Activated T-helper 1 cell treated with anti-CD3 and anti-CD28 coated beads, Interleukin-2, amount 50 U/mL, for 16 hours (primary cell): ENCODE measurements at places on chromosomes 11 and 22.

- no peak for DNase-seq
These were observed 24.6 kb downstream of the OR2AG2 start for GRCh38 chr11:6747097-6747668.

- DNase-seq = no peak
These were observed 37.4 kb downstream of the CSRP3 start for GRCh38 chr11:19164230-19164855.

DNA sequence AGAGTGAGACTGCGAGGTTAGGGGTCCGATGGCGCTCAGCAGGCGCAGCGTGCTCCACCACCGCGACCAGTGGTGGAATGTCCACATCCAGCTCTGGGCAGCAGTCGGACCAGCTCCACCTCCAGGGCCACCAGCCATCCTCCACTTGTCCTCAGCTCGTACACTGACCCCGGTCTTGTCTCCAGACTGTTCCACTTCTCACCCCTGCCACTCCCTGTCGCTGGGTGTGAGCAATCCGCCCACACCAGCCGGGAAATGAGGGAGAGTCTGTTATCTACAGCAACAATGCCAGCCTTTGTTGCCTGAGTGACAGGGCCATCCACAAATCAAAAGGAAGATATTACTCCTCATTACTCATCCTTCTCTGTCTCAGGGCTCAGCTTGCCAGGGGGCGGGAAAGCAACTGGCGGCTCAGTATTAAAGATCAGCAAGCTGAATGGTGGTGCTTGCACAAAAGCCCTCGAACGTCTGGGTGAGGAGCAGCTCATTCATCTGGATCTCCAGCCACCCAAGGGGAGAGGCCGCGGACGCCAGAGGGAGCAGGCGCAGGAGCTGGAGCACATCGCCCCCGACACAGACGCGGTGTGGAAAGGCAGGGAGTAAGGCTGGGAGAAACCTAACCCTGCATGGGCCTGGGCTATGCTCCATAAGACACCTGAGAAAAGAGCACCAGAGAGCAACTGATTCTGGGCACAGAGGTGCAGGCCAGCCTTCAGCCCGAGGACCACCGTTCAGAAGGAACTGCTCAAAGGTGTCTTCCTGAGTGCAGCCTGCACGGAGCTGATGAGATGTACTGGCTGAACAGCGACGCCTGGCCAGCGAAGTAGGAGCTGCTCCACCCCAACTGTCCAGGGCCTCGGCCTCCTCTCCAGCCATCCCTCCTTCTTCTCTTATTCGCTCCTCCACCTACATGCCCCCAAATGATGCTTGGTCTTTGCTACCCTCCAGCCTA is 21.9 kb downstream of the IGSF9B start:
- DNase-seq = no peak

- DNase-seq = no peak
These were observed 526.0 kb downstream of the ETS1 start for GRCh38 chr11:128061281-128061871.

- DNase-seq = no peak
These were observed 27.1 kb downstream of the KCNQ1OT1 start for GRCh38 chr11:2672553-2673249.

- DNase-seq = no peak
These were observed 1116.0 kb downstream of the TBC1D22A start for GRCh38 chr22:47878460-47878859.

- no peak for DNase-seq
These were observed 38.3 kb upstream of the NNMT start for GRCh38 chr11:114257621-114258558.

GRCh38 chr11:116412118-116412889 is 360.5 kb downstream of the BUD13 start:
- no peak for DNase-seq

DNA sequence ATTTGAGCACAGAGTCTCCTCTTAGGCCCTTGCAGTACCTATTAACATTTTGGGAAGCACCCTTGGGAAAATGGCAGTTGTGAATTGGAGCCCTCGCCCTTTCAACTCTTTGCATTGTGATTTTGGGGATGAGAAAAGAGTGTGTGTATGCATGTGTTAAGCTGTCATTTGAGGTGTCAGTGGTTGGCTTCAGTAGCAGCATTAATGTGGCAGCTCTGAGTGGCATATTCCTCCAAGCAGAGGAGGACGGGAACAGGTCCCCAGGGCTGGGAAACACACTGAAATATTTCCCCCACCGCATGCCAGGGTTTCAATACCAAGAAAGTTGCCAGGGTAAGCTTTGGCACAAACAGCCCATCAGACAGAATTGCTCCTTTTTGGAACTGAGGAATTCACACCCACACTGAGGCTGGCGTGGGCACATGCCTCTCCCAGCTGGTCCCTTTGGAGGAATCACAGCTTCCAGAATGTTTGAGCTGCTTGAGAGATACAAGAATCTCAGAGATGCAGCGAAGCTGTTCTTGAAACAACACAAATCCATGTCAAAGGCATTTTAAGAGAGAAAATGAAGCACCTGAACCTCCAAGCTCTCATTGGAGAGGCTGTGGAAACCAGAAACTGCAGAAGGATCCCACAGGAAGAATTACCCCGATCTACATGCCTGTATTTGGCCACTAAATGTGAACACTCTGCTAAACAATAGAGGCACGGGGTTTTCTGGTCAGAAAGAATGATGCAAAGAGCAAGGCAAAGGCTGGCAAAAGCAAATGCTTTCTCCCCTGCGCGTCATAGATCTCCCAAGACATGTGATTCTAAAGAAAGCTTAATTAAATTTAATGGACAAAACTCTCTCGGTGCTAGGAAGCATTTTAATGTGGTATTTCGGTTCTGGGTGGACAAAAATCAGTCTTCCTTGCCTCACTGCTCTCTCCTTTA is 67.2 kb upstream of the RCN1 start:
- no peak for DNase-seq

GRCh38 chr11:116396331-116396730 is 376.5 kb downstream of the BUD13 start:
- DNase-seq = no peak

DNA sequence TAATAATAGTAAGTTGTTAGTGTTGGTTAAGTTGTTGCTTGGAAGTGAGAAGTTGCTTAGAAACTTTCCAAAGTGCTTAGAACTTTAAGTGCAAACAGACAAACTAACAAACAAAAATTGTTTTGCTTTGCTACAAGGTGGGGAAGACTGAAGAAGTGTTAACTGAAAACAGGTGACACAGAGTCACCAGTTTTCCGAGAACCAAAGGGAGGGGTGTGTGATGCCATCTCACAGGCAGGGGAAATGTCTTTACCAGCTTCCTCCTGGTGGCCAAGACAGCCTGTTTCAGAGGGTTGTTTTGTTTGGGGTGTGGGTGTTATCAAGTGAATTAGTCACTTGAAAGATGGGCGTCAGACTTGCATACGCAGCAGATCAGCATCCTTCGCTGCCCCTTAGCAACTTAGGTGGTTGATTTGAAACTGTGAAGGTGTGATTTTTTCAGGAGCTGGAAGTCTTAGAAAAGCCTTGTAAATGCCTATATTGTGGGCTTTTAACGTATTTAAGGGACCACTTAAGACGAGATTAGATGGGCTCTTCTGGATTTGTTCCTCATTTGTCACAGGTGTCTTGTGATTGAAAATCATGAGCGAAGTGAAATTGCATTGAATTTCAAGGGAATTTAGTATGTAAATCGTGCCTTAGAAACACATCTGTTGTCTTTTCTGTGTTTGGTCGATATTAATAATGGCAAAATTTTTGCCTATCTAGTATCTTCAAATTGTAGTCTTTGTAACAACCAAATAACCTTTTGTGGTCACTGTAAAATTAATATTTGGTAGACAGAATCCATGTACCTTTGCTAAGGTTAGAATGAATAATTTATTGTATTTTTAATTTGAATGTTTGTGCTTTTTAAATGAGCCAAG is 2.7 kb downstream of the NEAT1 start:
- peak; percentile 75 for DNase-seq

DNA sequence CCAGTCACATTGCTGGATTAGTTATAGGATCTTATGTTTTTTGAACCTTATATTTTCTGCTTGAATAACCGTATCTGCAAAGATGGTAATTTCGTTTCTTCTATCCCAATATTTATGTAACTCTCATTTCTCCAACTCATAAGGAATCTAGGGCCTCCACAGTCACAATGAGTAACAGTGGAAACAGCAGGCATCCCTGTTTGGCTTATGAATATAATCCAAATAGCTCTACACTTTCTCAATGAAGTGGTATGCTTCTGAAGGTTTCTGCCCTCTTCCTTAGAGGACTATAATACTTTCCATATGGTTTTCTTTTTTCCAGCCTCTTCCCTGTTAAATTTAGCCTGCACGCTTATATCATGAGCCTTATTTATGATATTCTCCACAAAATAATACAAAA is 16.5 kb downstream of the ATP6V1E1 start:
- no peak for DNase-seq

DNA sequence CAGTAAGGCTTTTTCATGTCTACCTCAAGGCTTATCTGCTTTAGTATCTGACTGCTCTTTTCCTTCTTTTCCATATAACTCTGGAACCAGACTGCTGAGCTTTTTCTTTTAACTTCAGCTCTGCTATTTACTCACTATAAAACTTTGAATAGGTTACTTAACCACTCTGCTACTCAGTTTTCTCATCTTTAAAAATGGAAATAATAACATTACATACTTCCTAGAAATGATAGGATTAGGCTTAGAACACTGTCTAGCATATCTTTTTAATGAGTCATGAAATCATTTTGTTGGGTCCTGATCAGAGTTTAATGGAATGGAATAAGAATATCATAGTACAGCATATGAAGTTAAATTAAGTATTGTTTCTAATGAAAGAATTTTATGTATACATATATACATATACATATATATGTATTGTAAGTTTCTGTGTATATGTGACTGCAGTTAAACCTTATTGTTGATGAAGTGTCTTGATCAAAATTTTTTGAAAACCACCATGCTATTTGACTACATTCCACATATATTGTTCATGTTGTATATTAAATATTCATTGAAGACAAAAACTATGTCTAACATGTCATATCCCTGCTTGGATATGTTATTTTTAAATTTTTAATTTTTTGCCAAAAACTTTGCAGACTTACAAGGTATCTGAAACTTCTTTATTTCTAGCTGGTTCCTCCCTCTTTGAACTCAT is 120.2 kb downstream of the METTL15 start:
- DNase-seq = no peak

GRCh38 chr11:61630089-61630488 is 49.2 kb upstream of the SYT7 start:
- no peak for DNase-seq

DNA sequence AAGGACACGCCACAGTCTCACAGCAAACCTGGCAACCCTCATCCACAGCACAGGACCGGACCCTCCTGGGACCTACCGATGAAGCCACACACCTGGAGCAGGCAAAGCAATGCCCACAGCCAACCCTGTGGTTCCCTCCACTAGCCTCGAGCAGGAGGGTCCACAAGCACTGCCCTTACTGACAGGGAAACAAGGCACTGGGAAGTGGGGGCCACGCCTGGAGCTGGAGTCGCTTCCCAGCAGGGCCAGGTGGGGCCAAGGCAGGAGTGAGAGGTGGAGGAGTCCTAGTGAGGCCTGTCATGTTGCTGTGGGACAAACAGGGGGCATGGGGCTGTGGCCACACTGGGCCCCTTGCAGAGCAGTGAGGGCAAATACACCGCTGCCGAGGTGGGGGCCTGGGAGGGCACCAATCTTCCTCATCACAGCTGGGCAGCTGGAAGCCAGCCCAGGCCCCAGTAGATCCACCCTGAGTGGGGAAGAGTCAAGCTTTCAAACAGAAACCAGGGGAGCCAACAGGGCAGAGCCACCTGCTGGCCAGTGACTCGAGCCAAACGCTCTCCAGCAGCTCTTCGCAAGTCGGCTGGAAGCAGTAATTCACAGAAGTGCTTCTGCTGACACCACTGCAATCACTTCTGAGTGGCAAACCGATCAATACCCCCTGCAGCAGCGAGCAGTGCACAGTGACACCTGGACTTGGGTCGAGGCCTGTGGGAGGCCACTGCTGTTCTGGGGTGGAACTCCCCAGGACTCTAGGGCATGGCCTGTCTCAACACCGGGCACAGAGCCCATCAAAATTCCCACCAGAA is 13.7 kb downstream of the SULT4A1 start:
- DNase-seq = no peak

GRCh38 chr11:123357990-123358827 is 71.9 kb upstream of the GRAMD1B start:
- DNase-seq = no peak

DNA sequence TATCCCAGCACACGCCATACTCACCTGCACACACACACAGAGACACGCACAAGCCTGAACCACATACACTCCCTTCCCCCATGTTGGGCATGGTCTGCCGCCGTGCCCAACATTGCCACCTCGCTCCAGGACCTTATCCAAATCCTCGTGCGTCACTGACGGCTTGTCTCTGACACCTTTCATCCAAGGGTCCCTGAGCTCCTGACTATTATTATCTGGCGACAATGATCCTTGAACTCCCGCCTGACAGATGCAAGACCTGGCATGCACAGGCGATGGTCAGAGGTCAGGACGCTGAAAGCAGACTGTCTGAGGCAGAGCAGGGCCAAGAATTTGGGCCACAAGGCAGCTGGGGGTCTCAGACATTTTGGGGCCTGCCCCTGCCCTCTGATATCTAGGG is 4.2 kb downstream of the MB start:
- DNase-seq = no peak

GRCh38 chr11:118310781-118311485 is 6.4 kb downstream of the CD3E start:
- DNase-seq = no peak

DNA sequence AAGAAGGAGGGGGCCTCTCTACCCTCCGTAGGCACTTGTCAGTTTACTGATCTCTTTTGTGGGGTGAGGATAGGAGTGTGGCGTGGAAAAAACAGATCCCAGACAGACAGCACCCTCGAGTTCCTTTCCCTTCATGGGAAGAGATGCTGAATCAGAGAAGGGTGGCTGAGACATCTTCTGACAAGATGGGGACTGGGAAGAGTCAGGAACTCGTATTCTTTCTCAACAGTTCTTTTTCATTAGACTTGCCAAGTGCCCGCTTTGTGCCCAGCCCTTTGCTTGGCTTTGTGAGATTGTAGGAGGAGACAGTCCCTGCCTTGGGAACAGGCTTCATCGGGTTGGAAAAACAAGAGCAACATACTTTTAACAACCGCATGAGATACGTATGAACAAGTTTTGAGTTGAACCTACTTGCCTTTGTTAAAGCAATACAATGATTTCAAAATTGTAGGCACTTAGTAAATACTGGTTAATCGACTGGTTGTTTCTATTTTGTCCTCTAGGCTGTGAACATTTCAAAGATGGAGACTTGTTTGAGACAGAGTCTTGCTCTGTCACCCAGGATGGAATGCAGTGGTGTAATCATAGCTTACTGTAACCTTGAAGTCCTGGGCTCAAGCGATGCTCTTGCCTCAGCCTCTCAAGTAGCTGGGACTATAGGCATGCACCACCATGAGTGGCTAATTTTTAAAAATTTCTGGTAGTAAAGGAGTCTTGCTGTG is 1.1 kb downstream of the RRM1 start:
- no peak for DNase-seq
